ENCODE measurements at places on chromosomes 6 and 20. TPM values are rescaled to one million over a fixed set of nuclear protein-coding genes. Genes with fewer than 3 reads are reported as not detected.
A peak's percentile ranks its signal among the peaks of the same experiment; 100 is the strongest.

GRCh38 chr6:130743175-130743574, 84.0 kb upstream of the SMLR1 start:
- H3K27me3 ChIP-seq: no peaks in the 10 kb centered on the region
- no peak overlapping the region for H3K4me3 ChIP-seq
- H3K4me1 ChIP-seq: no peaks in the 10 kb centered on the region
- no peaks in the 10 kb centered on the region for H3K36me3 ChIP-seq
- DNase-seq: no peak

Gene RWDD2A
- 2.0 TPM for total RNA-seq

DNA sequence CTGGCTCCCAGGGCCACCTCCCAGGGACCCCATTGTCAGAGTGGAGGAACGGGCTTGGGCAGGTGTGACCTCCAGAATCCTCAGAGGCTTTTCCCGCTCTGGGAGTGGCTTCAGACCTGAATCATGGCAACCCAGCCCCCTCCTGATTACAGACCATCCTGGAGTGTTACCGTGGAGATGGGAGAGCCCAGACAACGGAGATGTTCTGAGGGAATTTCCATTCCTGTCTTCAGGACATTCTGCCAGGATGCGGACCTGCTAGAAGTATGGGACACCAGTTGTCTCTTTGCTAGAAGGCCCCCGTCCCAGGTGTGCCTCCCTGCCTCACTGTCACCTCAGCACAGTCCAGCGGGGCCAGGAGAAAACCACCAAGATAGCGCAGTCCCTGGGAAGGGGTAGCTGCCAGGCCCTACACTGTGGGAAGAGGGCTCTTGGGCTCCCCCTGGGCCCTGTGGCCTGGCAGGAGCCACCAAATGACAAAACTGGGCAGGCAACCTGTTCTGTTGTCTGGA, 109.9 kb downstream of the PSMB1 start:
- no peaks in the 10 kb centered on the region for H3K27me3 ChIP-seq
- H3K36me3 ChIP-seq: no peaks in the 10 kb centered on the region
- no peaks in the 10 kb centered on the region for H3K4me1 ChIP-seq
- H3K27ac ChIP-seq: no peak overlapping the region

Gene BMP7
- not detected for total RNA-seq

Gene PSMF1
- 26.3 TPM for total RNA-seq

GRCh38 chr6:62429781-62430180, 143.8 kb upstream of the KHDRBS2 start:
- H3K27ac ChIP-seq: no peak overlapping the region
- DNase-seq: no peak

- H3K36me3 ChIP-seq: peaks cover 25% of the 10 kb centered on the region
- H3K27ac ChIP-seq: peak overlapping the region; percentile 99
- peaks cover 53% of the 10 kb centered on the region for H3K4me1 ChIP-seq
- peak; percentile 85 for DNase-seq
- peak overlapping the region; percentile 72 for H3K4me3 ChIP-seq
Observed at GRCh38 chr6:71289039-71289801, 609 bp downstream of the OGFRL1 start.

GRCh38 chr20:40945754-40946450, 82.7 kb upstream of the TOP1 start:
- no peak overlapping the region for H3K27ac ChIP-seq
- DNase-seq: peak; percentile 81
- H3K36me3 ChIP-seq: no peaks in the 10 kb centered on the region
- no peaks in the 10 kb centered on the region for H3K27me3 ChIP-seq
- peaks cover 47% of the 10 kb centered on the region for H3K4me1 ChIP-seq
- no peak overlapping the region for H3K4me3 ChIP-seq

GRCh38 chr6:117555262-117555849, 47.0 kb downstream of the GOPC start:
- H3K4me1 ChIP-seq: 0 out of 2 replicates have a peak, but pooled peaks cover 4% of the 10 kb centered on the region
- H3K27me3 ChIP-seq: no peaks in the 10 kb centered on the region
- no peak for DNase-seq
- no peak overlapping the region for H3K4me3 ChIP-seq
- no peak overlapping the region for H3K27ac ChIP-seq
- H3K36me3 ChIP-seq: no peaks in the 10 kb centered on the region

Data from Karpas-422 (cell line).